ENCODE measurements at places on chromosomes 2 and 18.
A peak's percentile ranks its signal among the peaks of the same experiment; 100 is the strongest.

DNA sequence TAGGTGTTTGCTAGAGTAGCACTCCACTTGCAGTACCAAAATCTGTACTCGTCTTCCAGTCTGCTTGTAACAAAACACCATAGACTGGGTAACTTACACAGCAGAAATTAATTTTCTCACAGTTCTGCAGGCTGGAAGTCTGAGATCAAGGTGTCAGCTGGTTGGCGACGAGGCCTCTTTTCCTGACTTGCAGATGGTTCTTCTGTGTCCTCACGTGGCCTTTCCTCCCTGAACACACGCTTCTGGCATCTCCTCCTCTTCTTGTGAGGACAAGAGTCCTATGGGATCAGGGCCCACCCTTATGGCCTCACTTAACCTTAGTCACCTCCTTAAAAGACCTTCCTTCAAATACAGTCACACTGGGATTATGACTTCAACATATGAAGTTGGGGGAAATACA is 493.5 kb upstream of the MYT1L start:
- DNase-seq: no peak

GRCh38 chr2:44766777-44767176 is 174.7 kb upstream of the SIX3 start:
- no peak for DNase-seq

GRCh38 chr2:58853420-58853819 is 612.3 kb upstream of the FANCL start:
- no peak for DNase-seq

DNA sequence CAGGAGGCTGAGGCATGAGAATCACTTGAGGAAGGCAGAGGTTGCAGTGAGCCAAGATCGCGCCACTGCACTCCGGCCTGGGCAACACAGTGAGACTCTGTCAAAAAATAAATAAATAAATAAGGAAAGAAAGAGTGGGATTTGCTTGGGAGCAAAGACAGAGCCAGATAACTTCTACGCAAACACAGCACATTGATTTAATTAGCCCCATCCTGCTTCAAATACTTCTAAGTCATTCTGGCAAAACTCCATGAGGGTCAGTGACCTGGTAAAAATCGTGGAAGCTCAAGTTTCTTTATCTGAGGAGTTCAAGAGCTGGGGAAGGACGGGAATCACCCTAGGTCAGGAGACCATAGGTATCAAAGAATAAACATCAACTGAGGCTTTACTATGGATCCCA is 70.6 kb upstream of the TCF7L1 start:
- no peak for DNase-seq

DNA sequence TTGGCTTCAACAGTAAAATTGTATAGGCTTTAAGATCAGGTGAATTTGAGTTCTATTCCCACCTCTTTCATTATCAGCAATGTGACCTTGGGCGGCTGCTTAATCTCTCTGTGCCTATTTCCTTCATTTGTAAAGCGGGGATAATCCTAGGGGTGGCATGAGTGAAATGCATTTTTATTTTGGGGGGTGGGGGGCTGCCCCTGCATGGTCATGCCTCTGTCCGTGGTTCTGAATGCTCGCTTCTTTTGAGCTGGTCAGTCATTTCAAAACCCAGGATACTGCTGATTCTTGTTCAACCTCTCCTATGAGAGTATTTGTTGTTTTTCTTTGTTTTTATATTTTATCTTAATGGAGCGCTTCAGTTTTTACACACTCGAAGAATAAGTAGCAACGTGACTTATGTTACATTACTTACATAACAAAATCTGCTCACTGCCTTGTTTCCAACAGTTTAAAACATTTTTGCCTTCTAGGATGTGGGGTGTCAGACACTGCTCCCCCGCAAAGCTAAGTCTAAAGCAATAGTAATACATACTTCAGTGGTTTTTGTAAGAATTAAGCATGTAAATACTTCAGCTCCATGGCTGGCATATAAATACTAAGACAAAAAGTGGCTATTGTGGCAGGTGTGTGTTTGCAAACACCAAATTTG is 152.6 kb upstream of the PELI1 start:
- no peak for DNase-seq

DNA sequence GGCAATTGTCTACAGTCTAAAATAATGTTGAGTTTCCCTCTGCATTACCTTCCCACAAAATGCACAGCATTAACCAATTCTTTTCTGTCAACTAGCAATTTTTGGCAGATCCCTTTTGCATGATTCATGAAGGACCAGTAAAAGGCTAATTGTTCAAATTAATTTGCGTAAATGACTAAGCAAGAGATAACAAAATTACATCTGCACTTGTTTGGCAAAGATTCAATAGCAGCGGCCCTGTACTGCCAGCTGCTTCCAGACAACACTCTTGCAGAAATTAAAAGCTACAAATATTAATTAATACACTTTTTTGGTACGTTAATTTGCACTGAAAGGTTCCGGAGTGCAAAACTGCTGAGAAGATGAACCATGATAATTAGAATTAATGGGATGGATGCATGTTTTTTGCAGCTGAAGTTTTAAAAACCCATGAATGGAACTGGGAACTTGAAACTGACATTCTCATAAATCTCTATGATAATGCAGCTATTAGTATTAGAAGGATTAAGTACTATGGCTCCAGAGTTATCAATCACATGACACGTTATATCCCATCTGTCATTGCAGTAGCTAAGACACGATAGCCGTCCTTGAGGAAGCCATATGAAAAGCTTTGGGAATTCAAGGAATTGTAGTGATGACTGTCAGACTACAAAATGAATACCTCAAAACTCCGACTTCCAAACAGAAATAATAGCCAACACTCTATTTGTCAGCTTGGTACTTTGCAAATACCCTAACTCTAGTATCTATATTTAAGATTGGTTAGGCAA is 1268.3 kb upstream of the ACVR2A start:
- no peak for DNase-seq

- DNase-seq: no peak
Measured at GRCh38 chr18:72697706-72698105, 153.6 kb upstream of the CBLN2 start.

GRCh38 chr2:229313591-229313990 is 42.5 kb upstream of the PID1 start:
- no peak for DNase-seq

GRCh38 chr2:239821694-239822075 is 203.5 kb downstream of the NDUFA10 start:
- no peak for DNase-seq

DNA sequence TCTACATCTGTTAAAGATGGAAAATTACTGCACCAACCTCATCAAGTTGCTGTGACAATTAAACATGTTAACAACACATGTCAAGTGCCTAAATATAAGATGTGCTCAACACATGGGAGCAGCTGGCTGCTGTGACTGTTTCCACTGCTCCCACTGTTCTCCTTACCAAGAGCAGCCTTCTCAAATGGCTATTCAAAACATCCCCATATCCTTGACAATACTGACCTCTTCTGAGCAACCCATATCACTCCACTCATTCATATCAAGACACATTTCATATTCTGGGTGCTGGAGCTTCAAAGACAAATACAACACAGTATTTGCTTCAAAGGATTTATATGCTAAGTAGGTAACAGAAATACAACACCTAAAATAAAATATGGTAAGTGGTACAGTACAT is 60.3 kb downstream of the PIAS2 start:
- no peak for DNase-seq

DNA sequence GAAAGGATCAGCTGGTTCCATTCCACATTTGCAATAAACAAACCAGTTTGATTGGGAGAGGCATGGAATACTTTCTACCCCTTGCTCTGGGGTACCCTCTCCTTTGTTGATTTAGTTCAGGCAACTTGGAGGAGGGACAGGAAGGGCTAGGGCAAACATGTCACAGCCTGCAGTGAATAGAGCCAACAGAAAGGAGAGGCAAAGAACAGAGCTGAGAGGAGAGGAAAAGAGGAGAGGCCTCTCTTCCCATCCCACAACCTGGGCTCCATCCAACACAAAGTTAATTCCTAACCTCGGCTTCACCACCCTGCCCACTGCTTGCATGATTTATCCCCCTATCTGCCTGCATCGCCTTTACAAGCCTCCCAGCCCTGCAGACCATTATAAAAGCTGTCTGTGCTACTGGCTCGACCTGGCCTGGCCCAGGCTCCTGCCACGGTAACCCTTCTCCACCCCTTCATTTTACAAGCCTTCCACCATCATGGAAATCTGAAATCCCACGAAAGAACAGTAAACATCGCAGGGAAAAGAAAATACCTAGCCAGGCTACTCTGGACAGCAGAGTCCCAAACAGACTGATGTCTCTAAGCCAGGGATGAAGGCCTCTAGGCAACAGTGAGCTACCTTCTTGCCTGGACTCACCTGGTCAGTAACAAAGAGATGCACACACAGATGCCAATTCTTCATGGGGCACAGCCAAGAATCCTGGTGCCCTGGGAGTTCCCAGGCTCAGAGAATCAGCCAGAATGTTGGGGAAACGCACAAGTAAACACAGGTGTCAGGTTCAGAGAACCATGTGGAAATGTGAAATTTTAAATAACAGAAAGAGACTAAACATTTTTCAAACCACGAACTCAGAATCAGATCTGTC is 43.6 kb downstream of the NHEJ1 start:
- no peak for DNase-seq

- no peak for DNase-seq
Measured at GRCh38 chr2:128372621-128373341, 54.1 kb upstream of the HS6ST1 start.

- DNase-seq: peak; percentile 1
Measured at GRCh38 chr18:49459404-49460171, 857 bp downstream of the DYM start.

GRCh38 chr2:33015421-33016142 is 68.8 kb downstream of the LTBP1 start:
- no peak for DNase-seq

- no peak for DNase-seq
Measured at GRCh38 chr2:226076529-226076928, 677.0 kb downstream of the NYAP2 start.

- no peak for DNase-seq
Measured at GRCh38 chr18:60040971-60041370, 141.2 kb downstream of the PMAIP1 start.

- no peak for DNase-seq
Measured at GRCh38 chr2:119011910-119012209, 69.9 kb downstream of the MARCO start.

- no peak for DNase-seq
Measured at GRCh38 chr2:179891237-179891636, 29.8 kb upstream of the ZNF385B start.

- DNase-seq: no peak
Measured at GRCh38 chr18:27778441-27778840, 398.5 kb downstream of the CDH2 start.

- DNase-seq: no peak
Measured at GRCh38 chr2:81672923-81673322, 1368.4 kb upstream of the LRRTM1 start.

- no peak for DNase-seq
Measured at GRCh38 chr2:98295721-98296414, 50.4 kb upstream of the CNGA3 start.

DNA sequence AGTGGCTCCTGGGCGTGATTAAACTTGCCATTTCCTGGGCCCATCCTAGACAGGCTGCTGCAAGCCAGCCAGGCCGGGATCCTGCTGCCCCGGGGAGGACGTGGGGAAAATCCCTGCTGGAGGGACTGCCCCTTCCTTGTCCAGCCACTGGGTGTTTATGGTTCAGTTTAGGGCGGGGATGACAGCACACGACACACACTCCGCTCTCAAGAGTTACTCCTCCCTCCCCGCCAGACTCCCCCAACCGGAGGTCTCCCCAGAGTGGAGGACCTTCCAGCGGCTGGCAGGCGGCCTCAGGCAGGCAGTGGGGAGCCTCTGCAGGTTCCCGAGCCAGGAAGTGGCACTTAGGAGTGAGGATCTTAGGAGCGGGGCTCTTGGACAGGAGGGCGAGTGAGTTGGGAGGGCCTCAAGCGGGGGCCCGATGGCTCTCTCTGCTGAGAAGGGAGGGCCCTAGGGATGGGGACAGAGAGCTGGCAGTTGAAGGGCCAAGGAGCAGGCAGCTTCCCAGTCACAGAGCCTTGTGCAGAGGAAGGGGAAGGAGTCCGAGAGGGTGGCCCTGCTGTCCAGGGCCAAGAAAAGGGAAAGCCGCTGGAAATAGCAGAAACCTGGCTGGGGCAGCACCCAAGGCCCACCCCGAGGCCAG is 5.7 kb upstream of the GPR35 start:
- DNase-seq: no peak

DNA sequence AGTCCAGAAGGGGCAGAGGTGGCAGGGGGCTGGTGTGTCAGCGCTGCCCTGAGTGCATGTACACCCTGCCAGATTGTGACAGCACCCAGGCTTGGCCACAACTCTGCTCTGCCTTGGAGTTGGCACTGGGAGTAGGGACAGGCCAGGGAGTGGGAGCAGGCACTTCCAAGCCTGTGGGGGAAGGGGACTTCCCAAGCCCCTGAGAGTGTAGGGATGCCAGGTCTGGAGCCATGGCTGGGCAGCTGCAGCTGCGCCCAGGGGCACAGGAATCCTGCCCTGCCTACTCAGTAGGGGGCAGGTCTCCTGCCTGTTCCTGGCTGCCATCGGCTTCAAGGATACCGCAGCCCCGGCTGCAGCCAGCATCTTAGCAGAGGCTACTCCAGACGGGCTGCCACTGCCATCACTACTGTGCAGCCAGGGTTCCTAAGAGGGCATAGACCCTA is 109.4 kb downstream of the CALCRL start:
- DNase-seq: no peak

GRCh38 chr2:197108758-197109157 is 182.3 kb upstream of the PGAP1 start:
- DNase-seq: no peak

DNA sequence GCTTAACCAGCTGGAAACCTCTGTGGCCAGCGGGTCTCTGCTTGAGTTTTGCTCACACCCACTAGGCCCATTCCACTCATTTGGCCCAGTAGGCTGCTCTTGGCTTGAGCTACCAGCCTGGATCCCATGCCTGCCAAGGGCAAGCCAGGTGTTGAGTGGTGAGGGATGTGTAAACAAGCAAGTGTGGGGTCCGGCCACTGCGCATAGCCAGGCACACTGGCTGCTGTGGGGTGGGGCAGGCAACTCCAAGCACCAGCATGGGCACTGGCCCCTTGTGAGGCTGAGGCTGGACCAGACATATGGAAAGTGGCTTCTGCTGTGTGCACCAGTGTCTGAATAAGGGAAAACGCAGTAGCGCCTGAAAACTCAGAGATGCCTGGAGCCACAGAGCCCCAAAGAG is 732.7 kb downstream of the NR4A2 start:
- DNase-seq: no peak

DNA sequence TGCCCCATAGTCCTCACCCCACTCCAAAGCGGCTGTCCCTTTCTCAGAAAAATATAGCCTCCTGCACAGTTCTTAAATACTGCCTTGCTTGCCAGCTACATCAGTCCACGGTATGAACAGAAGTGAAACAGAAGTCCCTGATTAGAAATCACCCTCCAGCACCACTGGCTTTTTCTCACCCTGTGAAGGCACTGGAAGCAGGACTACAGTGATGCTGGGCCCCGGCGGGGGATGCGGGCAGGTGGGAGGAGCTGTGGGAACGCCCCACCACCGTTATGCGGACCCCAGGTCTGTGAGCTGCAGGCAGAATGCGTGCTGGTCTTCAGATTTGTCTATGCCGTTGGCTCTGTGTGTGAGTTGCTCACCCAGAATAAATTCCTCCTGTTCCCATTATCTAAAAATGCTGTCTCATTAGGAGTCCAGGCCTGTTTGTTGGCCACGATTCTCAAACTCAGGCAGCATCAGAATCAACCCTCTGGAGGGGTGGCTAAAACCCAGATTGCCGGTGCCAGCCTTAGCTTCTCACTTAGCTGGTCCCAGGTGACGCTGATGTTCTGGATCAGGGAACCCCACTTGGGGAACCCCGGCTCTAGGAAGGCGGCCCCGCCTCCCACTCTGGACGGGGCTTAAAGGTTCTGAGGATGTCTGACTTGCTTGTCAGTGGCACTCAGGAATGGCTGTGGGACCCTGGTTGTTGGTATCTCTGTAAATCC is 224.8 kb upstream of the PXDN start:
- DNase-seq: no peak

Data from activated T-cell treated with anti-CD3 and anti-CD28 coated beads for 24 hours (primary cell).